ENCODE measurements at places on chromosomes 3 and 15.
A peak's percentile ranks its signal among the peaks of the same experiment; 100 is the strongest.

GRCh38 chr15:86079508-86080266 lies at the start of gene AGBL1:
Gene AGBL1 (plus strand): TSS chr15:86079871.
- DNase-seq, result no peak

GRCh38 chr15:97156739-97157265 lies 803.7 kb upstream of the ARRDC4 start:
- DNase-seq, result no peak

GRCh38 chr15:60555291-60555690 lies 76.3 kb upstream of the ICE2 start:
- DNase-seq, result no peak

GRCh38 chr3:56761887-56762651 lies 39.7 kb downstream of the ARHGEF3 start:
- no peak for DNase-seq

DNA sequence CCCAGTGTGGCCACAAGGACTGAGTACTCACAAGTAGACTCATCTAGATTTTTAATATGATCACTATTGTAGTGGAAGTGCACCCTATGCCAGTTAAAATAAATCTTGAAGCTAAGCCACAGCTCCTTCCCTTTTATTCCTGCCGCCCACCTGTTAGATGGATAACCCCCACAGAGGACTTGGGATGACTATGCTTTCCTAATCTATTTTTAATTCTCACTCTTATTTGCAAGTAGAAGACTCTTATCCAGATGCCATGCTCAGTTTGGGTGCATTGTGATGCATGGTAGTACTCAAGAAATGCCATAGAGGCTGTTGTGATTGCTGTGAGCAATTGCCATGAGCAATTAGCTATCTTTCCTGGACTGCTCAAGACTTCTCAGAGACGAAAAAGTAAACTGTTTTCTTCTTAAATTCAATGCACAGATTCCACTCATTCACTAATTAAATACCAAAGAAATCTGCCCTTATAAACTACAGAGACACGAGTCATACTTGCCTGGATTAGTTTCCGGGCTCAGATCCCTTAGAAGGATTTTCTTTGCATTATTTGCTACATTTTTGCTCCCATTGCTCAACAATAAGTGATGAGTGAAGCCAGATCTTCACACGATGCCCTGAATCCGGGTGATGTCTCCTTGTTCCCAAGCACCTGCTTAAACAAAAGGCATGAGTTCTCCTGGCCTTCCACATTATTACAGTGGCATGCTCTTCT lies 472.1 kb downstream of the SOX2 start:
- no peak for DNase-seq

GRCh38 chr3:177935047-177935446 lies 601.2 kb upstream of the KCNMB2 start:
- DNase-seq, result no peak

DNA sequence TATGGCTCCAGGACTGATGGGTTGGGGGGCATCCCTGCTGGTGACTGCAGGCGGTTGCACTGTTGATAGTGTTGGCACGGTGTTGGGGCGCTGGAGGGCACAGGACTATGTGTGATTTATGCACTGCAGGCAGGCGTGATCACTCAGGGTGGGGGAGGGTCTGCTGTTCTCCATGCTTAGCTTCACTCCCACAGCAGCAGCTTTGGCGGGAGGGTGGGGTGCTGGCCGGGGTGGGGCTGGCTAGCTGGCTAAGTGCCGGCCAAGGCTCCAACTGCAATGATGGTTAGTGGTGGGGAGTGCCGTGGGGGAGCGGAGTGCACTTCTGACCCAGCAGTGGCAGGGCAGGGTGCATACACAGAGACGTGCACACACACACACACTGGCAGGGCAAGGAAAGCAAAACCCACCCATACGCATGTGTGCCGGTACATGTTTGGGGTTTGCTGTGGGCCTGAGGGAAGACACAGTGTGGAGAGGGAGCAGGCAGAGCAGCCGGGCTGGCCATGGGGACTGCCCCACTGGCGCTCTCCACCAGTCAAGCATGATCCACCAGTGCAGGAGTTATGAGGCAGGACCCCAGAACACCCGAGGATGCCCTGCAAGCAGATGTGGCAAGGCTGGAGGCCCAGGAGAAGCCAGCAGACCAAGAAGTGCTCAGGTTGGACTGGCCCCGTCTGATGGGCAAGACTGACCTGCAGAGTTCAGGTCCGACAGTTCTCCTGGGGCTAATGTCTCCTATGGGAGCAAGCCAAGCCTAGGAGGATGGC lies 16.5 kb upstream of the FGF7 start:
- no peak for DNase-seq

GRCh38 chr15:72231833-72232478 lies 966 bp upstream of the PKM start:
- DNase-seq, result no peak

DNA sequence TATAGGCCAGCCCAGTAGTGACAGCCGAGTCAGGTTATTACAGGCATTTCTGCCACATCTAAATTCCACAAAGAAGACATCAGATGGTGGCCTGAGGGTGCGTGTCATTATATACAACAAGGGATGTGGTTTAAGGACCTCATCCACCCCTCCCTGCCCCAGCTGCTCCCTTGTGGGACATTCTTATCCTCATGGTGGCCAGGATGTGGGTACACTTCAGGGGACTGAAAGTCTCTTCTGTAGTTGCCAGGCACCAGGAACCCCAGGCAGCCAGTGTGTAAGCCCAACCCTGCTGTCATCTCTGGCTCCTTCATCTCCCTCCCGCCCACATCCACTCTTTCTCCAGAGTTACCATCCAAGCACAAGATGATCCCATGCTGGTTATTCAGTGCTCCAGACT lies 224.9 kb upstream of the TOPAZ1 start:
- DNase-seq, result no peak

DNA sequence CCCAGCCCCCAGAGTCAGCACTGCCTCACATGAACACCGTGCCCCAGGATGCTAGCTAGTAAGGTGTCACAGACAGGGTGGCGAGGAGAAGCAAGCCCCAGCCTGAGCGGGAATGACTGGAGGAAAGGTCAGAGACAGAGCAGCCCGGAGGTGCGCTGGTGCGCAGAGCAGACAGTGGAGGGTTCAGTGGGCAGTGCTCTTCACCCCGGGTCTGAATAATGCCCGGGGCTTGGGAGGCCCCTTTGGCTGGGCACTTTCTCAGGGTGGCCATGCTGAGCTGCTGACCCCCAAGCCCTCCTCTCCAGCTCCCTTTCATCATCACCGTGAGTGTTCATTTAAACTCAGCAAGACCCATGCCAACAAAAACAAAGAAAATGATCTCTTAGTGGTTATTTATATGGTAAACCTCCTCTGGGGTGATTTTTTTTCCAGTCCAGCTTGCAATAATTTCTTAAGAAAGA lies 110.8 kb downstream of the VGLL4 start:
- no peak for DNase-seq

DNA sequence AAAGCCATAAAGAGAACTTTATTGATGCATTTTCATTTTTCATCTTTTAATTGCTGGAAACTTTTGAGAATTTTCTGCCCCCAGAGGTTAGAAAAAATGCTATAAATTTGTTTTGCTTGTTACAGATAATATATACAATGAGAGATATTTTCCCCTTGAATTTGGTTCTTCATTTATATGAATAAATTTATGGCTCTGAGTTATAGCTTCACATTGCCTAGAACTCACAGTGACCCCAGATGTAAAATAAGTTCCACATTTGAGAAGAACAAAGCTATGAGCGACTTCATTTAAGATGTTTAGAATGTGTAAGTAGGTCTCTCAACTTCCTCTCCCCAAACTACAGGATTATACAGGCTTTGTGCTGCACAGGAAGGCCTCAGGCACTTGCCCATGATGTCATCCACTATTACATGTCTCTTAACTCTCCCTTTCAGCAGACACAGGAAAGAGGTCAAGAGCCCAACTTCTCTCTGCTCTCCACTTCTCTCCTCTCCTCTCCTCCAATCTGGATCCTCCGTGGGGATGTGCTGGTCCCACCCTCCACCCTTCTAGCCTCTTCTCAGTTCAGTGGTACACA lies 92.8 kb downstream of the DUT start:
- no peak for DNase-seq

DNA sequence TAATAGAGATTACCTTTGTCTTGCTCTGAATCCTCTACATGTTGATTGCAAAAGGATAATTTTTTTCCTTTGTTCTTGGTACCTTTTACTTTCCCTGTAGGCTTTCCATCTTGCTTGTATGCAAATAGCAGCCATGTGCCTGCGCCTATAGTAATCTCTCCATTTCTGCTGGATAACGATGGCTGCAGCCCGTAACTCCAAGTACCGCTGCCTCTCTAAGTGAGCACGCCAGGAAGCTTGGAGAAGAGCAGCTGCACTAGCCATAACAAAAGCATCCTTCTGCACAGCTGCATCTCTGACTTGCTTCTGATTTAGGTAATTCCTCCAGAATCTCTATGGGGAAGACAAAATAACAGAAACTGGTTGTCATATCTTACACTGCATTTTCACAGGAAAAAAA lies 89.3 kb downstream of the NR2E3 start:
- DNase-seq, result no peak

- no peak for DNase-seq
These were observed 19.2 kb upstream of the SMAD6 start for GRCh38 chr15:66682865-66683264.

GRCh38 chr3:112297714-112298113 lies 3.7 kb upstream of the SLC9C1 start:
- DNase-seq, result no peak

- no peak for DNase-seq
These were observed 271.8 kb upstream of the TPM1 start for GRCh38 chr15:62770752-62771151.

DNA sequence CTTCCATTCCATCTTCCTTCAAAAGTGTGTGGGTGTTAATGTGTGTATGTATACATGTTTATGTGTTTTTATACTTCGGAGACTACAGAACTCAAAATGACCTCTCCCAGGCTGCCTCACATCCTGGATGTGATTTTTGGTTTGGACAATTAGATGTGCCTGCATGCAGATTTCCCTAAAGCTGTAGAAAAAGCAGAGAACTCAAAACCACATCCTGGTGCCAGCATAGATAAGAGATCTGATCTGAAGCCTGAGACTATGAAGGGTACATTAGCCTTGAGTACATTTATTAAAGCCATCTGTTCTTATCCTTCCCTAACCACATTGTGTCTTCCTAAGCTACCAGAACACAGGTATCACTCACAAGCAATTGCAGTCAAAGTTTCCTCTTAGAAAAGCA lies 319.4 kb upstream of the RASGRP1 start:
- no peak for DNase-seq

GRCh38 chr15:64665179-64665578 lies 110.2 kb downstream of the RBPMS2 start:
- no peak for DNase-seq

DNA sequence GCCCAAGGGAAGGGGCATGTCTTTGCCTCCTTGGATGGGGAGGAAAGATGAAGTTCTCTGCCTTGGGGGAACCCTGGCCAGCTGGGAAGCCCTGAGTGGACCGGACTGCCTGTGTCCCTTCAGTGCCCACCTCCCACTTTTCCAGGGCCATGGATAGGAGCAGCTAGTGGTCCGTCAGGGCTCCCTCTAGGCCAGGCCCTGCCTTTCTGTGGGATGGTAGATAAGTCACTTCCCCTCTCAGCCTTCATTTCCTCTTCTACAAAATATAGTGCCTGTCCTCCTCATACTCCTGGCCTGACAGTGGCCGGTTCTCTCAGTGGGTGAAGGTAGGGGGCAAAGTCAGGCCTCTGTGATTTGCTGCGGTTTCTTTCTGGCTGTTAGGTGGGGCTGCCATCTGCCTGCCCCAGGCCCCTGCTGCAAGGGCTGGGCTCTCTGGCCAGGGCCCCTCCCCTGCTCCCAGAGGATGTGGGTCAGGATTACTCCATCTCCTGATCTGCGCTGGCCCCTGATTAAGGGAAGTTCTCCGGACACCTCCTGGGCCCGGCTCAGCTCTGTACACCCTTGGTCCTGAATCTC lies 1.4 kb downstream of the PLEKHO2 start:
- no peak for DNase-seq

- DNase-seq, result no peak
These were observed 47.1 kb upstream of the CTDSPL start for GRCh38 chr3:37814547-37814946.

- no peak for DNase-seq
These were observed 394 bp downstream of the OSBPL10 start for GRCh38 chr3:31980530-31981205.

DNA sequence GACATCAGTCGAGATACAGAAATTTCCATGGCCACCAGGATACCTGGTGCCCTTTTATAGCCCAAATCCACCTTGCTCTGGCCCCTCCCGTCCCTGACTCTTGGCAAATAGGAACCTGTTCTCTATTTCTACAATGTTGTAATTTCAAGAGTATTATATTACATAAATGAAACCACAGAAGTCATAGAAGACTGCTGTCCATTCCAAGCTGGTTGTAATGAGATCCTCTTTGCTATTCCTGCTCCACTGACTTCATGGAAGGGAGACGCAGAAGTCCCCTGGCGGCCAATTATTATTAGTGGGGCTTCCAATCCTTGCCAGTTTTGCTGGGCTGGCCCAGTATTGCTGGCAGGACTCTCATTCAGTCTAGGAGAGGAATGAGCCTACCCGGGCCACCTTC lies 26.6 kb downstream of the DCP1A start:
- DNase-seq, result no peak

DNA sequence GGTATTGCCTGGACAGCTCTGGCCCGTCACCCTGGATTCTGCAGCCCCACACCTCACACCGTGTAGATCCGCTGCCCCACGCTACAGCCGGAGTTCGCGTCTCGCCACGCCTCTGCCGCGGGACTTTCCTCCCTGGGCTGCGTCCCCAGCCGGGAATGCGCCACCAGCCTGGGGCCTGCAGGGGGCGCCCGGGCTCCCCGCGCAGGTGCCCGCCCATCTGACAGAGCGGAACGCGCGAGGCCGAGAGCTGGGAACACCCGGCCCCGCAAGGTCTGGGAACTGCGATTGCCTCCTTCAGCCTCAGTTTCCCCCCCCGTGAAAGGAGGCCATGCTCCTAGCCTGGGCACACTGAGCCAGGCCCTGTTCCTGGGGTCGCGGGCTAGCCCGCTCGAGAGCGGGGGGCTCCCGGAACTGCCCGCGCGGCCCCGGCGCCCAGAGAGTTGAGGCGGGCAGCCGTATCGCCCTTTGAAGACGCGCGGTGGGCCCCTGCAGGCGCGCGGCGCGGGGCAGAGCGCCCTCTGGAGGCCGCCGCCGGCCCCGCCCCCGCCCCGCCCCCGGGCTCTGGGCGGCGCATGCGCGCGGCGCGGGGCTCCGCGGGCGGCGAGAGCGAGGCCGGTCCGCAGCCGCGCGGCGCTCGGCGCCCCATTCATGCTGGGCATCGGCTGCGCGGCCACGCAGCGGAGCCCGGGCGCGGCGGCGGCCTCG lies at the start of gene PLXNA1:
PLXNA1 (plus strand) TSS at position 645 of the 705 bp plus-strand sequence. CDS start 5,479 bp downstream, outside the sequence.
- peak; percentile 76 for DNase-seq

GRCh38 chr3:152197937-152198336 lies 70.8 kb upstream of the MBNL1 start:
- no peak for DNase-seq

GRCh38 chr3:37544869-37545352 lies 316.8 kb upstream of the CTDSPL start:
- DNase-seq, result no peak

DNA sequence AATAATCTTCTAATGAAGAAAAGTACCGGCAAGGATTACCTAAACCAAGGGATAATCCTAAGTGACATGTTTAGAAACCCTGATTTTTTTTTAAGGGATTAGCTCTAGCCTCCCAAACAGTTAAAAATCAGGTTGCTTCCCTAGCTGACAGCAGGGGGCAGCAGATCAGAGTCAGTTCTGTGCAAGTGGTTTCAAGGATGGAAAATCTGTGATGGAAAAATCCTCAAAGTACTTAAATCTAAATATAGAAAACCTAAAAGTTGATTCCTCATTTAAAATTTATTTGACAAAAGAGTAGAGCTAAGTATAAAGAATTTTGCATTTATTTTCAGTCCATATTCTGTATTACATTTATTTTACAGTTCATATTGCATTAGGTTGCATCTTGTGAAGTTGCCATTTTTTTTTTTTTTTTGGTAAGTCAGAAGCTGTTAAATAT lies 107.6 kb downstream of the PEX5L start:
- DNase-seq, result peak; percentile 29

All from stimulated activated CD4-positive, alpha-beta T cell treated with anti-CD3 and anti-CD28 coated beads, Interleukin-1b, Interleukin-23, amount 100 ng/mL, for 24 hours (primary cell).